ENCODE measurements at places on chromosomes 16 and 17. TPM values are rescaled to one million over a fixed set of nuclear protein-coding genes. Genes with fewer than 3 reads are reported as not detected.

DNA sequence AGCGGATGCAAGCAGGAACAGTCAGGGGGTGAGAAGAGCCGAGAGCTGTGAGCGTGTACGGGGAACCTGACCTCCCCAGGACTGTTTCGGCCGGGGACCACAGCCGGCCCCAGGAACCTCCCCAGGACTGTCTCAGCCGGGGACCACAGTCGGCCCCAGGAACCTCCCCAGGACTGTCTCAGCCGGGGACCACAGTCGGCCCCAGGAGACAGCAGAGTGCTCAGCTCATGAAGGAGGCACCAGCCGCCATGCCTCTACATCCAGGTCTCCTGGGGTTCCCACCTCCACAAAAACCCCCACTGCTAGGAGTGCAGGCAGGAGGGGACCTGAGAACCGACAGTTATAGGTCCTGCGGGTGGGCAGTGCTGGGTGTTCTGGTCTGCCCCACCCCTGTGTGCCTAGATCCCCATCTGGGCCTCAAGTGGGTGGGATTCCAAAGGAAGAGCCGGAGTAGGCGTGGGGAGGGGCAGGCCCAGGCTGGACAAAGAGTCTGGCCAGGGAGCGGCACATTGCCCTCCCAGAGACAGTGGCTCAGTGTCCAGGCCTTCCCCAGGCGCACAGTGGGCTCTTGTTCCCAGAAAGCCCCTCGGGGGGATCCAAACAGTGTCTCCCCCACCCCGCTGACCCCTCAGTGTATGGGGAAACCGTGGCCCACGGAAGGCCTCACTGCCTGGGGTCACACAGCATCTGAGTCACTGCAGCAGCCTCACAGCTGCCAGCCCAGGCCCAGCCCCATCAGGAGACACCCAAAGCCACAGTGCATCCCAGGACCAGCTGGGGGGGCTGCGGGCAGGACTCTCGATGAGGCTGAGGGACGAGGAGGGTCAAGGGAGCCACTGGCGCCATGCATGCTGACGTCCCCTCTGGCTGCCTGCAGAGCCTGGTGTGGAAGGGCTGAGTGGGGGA is 4.3 kb downstream of the RHBDF1 start:
- no peak for DNase-seq

GRCh38 chr16:14436401-14436955 is 193.6 kb downstream of the PARN start:
- no peak for DNase-seq

DNA sequence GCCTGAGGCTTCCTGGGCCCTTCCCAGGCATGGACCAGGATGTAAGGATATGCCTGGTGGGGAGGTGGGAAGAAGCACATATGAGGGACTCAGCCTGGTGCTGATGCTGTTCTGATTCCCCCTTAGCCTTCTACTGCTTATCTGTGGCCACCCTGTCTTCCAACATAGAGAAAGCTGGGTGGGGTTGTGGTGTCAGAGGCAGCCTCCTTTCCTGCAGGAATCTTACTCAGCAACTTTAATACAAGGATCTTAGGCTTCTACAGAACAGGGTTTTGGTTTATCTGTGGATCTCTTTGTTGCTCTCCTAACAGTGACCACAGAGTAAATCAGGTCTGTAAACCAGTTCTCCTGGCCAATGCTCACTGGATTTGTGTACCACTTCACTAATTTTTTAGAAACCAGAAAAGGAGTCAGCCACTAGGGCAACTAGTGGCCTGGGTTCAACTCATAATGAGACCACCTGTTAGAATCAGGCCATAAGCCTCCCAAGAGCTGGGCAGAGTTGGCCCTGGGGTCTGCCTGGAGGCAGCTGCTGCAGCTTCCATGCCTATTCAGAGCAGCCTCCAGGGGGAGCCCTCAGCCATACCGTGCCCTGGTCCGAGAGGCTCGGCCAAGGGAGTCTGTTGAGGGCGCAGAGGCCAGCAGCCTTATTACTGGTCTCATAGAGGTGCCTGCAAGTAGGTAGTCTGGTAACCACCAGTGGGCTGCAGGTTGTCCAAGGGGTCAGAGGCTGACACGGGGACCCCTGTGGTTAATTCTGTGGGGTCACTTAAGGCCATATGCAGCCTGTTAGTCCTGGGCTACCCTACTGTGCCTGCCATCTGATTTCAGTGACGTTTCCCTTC is 7.1 kb downstream of the HAS3 start:
- peak; percentile 79 for DNase-seq

DNA sequence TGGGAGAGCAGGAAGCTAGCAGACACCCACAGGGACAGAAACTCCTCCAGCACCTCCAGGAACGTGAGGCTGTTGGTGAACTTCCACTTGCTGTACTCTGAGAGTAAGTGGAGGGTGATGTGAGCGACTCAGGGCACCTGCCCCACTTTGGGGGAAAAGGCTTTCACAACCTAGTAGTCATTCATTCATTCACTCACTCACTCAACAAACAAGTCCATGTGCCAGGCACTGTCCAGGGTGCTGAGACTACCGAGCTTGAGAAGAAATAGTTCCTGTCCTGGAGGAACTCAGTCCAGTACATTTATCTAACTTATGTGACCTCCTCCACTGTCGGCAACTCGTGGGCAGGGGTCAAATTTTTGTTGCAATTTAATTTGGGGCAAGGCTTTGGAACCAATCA is 26.6 kb downstream of the LGALS9 start:
- no peak for DNase-seq

ORAI3 gene
- 23.1 TPM for total RNA-seq

JPH3 gene
- total RNA-seq = 0.69 TPM

GRCh38 chr16:86322283-86322682 is 188.0 kb upstream of the FOXF1 start:
- DNase-seq = no peak

All from kidney (tissue), 22 donors.